Kidney (tissue), 22 donors: ENCODE measurements at places on chromosomes 6 and 20. TPM values are rescaled to one million over a fixed set of nuclear protein-coding genes. Genes with fewer than 3 reads are reported as not detected.

MUCL3 gene
- 0.13 TPM for total RNA-seq

C20orf141 gene
- not detected for total RNA-seq

SLC32A1 gene
- total RNA-seq: not detected

SALL4 gene
- 0.09 TPM for total RNA-seq

ZKSCAN4 gene
- 7.4 TPM for total RNA-seq

GRCh38 chr6:33717934-33718455, 6.5 kb upstream of the UQCC2 start:
- H3K4me3 ChIP-seq: no peak overlapping the region
- H3K4me1 ChIP-seq: no peaks in the 10 kb centered on the region
- DNase-seq: no peak
- no peak overlapping the region for H3K27ac ChIP-seq
- no peaks in the 10 kb centered on the region for H3K36me3 ChIP-seq
- no peaks in the 10 kb centered on the region for H3K27me3 ChIP-seq

DNA sequence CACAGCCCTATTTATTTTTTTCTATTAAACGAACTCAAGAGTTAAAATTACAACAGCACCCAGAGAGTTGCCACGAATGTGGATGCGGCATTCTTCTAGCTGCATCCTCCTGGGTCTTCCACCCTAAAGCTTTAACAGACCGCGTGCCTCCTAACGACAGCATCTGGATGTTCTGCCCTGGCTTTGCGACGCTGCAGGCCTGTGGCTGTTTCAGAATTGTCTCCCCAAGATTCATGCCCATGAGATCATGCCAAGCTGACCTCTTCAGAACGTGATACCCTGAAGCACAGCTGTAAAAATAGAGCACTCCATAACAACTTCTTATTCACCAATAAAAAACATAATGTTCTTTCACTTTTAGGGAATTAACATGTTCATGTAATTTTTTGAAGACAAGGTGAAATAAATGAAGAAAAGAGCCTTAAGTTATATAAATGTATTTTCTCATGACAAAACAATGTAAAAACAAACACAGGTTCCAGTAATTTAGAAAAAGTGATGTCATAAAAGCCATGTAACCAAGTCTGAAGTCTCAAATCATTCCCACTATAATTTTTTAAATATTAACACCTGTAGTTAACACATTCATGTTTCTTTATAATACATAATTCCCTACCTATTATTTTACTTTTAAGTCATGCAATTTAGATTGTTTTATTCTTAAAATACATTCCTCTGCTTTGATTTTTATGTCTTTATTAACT, 26.5 kb downstream of the HIVEP2 start:
- H3K36me3 ChIP-seq: no peaks in the 10 kb centered on the region
- no peak overlapping the region for H3K27ac ChIP-seq
- no peaks in the 10 kb centered on the region for H3K4me1 ChIP-seq
- H3K27me3 ChIP-seq: no peaks in the 10 kb centered on the region
- no peak overlapping the region for H3K4me3 ChIP-seq

- no peaks in the 10 kb centered on the region for H3K27me3 ChIP-seq
- no peaks in the 10 kb centered on the region for H3K36me3 ChIP-seq
- H3K27ac ChIP-seq: no peak overlapping the region
- H3K4me1 ChIP-seq: no peaks in the 10 kb centered on the region
Measured at GRCh38 chr6:147384737-147385710, 123.5 kb upstream of the SAMD5 start.

DNA sequence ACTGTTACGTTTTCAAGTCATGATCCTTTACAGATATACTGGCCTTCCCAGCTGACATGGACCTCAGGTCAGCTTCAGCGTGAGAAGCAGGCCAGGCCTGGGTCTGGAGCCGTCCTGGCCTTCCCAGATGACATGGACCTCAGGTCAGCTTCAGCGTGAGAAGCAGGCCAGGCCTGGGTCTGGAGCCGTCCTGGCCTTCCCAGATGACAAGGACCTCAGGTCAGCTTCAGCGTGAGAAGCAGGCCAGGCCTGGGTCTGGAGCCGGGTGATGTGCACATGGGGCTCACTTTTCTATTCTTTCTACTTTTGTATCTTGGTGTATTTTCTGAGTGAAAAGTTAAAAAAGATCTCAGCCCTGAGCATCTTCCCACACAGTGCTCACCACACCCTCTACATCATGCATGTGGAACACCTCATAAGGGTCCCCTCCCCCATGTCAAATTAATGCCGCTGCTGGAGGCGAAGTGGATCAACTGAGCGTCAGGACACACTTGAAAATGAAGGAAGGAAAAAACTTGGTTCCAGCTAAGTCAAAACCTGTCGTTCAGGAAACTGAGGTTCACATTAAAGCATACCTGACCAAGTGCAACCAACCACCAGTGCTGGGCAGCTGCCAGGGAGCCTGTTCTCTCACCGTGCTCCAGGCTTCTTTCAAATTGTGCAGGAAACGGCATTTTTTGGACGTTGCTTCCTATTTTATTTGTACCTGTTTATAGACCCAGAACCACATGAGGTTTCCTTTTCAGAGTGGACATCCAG, 32.2 kb downstream of the KIF25 start:
- DNase-seq: no peak
- H3K36me3 ChIP-seq: no peaks in the 10 kb centered on the region
- H3K4me3 ChIP-seq: no peak overlapping the region
- no peaks in the 10 kb centered on the region for H3K27me3 ChIP-seq
- H3K4me1 ChIP-seq: peaks cover 7% of the 10 kb centered on the region
- no peak overlapping the region for H3K27ac ChIP-seq

GRCh38 chr6:16857969-16858592, 96.8 kb upstream of the ATXN1 start:
- peak; percentile 62 for DNase-seq
- no peaks in the 10 kb centered on the region for H3K36me3 ChIP-seq
- no peaks in the 10 kb centered on the region for H3K4me1 ChIP-seq
- no peak overlapping the region for H3K27ac ChIP-seq
- H3K27me3 ChIP-seq: no peaks in the 10 kb centered on the region

GRCh38 chr6:100574836-100575235, 110.1 kb upstream of the SIM1 start:
- no peak overlapping the region for H3K27ac ChIP-seq
- no peaks in the 10 kb centered on the region for H3K27me3 ChIP-seq
- no peak overlapping the region for H3K4me3 ChIP-seq
- no peaks in the 10 kb centered on the region for H3K4me1 ChIP-seq
- no peaks in the 10 kb centered on the region for H3K36me3 ChIP-seq

- H3K4me3 ChIP-seq: no peak overlapping the region
- H3K27ac ChIP-seq: no peak overlapping the region
- no peaks in the 10 kb centered on the region for H3K36me3 ChIP-seq
- H3K4me1 ChIP-seq: no peaks in the 10 kb centered on the region
- peak; percentile 3 for DNase-seq
- no peaks in the 10 kb centered on the region for H3K27me3 ChIP-seq
Measured at GRCh38 chr20:39378776-39379175, 416.6 kb downstream of the DHX35 start.

- no peaks in the 10 kb centered on the region for H3K4me1 ChIP-seq
- H3K27me3 ChIP-seq: no peaks in the 10 kb centered on the region
- H3K27ac ChIP-seq: no peak overlapping the region
- H3K36me3 ChIP-seq: no peaks in the 10 kb centered on the region
Measured at GRCh38 chr6:155364844-155365437, 50.7 kb upstream of the TFB1M start.

DNA sequence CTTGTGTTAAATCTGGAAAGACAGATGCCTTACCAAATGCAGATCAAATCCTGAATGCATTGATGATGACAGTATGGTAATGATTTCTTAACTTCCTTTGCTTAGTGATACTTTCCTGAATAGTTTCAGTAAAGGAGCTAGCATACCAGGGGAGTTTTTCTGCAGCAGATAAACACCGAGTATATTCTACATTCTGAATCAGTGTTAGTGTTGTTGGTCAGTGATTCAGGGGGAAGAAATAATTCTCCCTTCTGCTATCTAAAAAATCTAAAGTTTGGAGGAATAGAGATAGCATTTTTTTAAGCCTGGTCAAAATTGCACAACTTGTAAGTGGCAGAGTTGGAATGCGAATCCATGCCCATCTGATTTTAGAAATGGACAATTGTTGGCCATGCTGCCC, 512.2 kb upstream of the MARCKS start:
- H3K36me3 ChIP-seq: no peaks in the 10 kb centered on the region
- H3K4me3 ChIP-seq: no peak overlapping the region
- no peak for DNase-seq
- no peaks in the 10 kb centered on the region for H3K27me3 ChIP-seq
- H3K4me1 ChIP-seq: no peaks in the 10 kb centered on the region
- no peak overlapping the region for H3K27ac ChIP-seq

DNA sequence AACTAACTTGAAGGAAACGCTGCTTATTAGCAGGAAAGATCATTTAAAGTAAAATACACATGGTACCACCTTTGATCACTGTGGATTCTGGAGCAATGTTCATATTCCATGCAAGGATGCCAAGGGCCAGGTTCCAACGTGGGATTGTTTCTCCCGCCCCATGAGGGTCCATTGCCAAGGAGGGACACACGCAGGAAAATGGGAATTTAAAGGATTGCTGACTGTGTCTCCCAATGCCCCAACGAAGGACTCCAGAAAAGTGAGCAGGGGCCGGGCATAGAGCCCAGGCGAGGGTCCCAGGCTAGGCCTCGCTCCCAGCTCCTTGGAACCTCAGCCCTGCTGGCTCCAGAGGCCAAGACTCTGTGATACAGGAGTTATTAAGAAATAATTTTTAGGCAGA, 111.2 kb downstream of the DACT2 start:
- no peak for DNase-seq
- peaks cover 3% of the 10 kb centered on the region for H3K4me1 ChIP-seq
- no peaks in the 10 kb centered on the region for H3K36me3 ChIP-seq

DNA sequence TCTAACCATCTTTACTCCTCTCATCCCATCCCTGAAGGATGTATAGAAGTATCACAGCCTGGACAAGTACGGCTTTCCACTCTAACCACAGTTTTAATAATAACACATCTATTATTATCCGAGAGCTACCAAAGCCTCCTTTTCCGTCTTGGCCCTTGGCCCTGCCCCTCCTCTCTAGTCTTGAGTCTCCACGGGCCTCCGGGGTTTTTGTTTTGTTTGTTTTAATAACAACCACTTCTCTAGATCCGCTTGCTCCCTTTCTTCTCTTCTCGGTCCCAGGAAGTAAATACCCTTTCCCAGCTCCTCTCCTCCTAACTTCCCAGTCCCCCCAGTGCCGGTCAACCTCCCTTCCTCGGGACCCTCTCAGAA, 661 bp downstream of the LCA5 start:
- H3K4me1 ChIP-seq: peaks cover 2% of the 10 kb centered on the region
- H3K4me3 ChIP-seq: peak overlapping the region; percentile 98
- H3K27me3 ChIP-seq: no peaks in the 10 kb centered on the region
- DNase-seq: no peak

GRCh38 chr6:41693281-41694240, 41.8 kb downstream of the TFEB start:
- no peaks in the 10 kb centered on the region for H3K27me3 ChIP-seq
- H3K4me3 ChIP-seq: no peak overlapping the region
- no peak for DNase-seq
- peaks cover 6% of the 10 kb centered on the region for H3K4me1 ChIP-seq

- H3K36me3 ChIP-seq: no peaks in the 10 kb centered on the region
- H3K27me3 ChIP-seq: no peaks in the 10 kb centered on the region
- H3K27ac ChIP-seq: no peak overlapping the region
- H3K4me1 ChIP-seq: no peaks in the 10 kb centered on the region
Measured at GRCh38 chr20:58586565-58587093, 64.5 kb upstream of the STX16 start.
